Stimulated activated CD8-positive, alpha-beta memory T cell treated with anti-CD3 and anti-CD28 coated beads, Interleukin-4, amount 100 ng/mL, for 1 hour (primary cell): ENCODE measurements at places on chromosomes 7 and 10.

GRCh38 chr10:78354101-78354500 lies 320.4 kb downstream of the RPS24 start:
- DNase-seq, result no peak

DNA sequence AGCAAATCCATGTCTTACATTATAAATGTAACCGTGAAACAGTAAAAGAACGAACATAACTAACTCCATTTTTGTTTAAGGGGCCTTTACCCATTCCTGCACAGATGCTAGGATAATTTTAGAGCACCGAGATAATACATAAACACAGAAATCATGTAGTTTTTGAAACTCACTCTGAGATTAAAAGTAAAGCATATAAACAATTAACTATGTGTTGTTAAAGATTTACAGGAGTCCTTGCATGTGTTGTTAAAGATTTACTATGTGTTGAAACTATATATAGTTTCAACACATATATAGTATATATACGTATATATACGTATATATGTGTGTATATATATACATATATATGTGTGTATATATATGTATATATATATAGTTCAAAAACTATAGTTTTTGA lies 7.2 kb upstream of the CALML3 start:
- DNase-seq, result no peak

DNA sequence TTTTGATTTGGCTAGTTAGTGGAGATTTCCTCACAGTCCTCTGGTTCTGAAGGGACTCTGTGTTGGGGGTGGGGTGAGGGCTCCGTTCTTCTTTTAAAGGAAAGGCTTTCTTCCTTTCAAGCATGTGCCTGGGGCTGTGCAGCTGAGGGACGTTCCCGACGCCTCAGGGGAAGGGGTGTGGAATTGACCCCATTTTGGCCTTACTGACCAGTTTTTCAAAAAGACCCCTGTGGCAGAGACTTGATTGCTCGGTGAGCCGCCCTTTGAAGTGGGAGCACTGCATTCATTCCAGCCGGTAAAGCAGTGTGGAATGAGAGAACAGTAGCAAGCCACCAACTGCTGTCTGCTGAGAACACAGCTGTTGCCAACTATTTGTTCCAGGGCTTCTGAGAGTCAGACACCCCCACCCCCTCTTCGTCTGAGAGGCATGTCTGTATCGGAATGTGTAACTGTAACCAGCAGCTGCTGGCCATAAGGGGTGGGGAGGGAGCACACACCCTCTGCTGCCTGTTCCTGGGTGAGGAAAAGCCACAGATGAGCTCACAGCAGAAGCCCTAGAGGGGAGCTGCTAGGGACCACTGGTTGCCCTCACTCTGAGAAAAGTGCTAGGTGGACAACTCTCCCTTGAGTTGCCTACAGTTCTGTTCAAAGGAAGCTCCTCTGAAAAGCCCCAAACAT lies 33.2 kb downstream of the WBP1L start:
- no peak for DNase-seq

GRCh38 chr7:107230334-107230733 lies 61.5 kb downstream of the HBP1 start:
- no peak for DNase-seq

- DNase-seq, result no peak
Observed at GRCh38 chr7:17554341-17555015, 256.0 kb downstream of the AHR start.

- no peak for DNase-seq
Observed at GRCh38 chr7:28579571-28579970, 167.3 kb downstream of the CREB5 start.

DNA sequence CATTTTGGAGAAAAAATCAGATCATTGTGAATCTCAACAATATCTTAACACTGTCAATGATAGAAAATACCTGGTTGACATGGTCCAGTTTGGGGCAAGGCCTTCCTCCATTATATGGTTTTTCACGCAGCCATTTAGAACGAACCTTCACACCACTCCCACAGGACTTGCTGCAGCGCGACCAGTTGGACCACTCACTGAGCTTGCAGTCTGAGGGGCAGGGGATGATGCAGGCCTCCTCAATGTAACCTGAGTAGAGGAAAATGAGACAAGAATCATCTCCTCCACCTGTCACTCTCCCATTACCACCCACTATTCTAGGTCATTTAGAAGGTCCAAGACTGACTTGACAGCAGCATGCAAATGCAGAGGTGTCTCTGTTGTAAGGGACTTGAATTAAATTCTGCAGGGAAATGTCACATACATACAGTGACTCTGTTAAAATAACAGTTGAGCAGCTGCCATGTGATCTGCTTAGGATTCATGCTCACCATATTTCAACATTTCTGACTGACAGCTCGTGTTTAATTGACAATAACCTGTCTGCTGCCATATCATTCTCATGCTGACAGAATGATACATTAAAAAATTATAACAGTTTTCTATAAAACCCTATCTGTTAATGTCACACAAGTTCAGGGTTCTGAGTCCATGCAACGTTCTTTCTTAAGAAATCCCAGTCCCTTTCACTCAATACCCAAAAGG lies 403.0 kb downstream of the THSD7A start:
- no peak for DNase-seq

DNA sequence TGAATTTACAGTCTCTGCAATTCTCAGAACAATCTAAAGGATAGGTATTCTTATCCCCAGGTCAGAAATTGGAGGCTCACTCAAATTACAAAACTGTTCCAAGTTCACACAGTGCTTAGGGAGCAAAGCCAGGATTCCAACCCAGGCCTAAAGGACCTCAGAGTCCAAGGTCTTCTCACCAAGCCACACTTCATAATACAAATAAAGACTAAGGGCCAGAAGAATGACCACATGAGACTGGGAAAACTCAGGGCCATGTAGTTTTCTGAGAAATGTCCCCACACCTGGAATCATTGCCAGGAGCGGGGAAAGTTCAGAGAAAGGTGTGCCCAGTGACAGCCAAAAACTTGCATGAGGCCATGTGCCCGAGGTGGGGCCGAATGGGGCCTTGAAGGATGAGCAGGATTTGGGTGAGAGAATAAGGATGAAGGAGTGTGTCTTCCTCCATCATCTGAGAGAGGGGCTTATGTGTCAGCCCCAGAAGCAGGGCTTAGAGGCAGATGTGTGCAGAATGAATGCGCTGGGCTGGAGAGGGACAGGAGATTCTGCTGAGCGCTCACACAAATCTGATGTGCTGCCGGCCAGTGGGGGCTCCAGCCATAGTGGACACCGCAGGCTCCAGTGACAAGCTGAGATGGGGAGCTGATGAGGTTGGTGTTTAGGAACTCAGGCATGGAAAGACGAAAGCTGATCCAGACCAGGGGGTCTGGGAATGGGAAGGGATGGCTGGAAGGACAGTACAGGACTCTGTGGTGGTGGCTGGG lies 35.9 kb downstream of the BLNK start:
- DNase-seq, result no peak
